ENCODE measurements at places on chromosomes 1 and 21.

GRCh38 chr1:222370913-222371675 lies 176.8 kb downstream of the HHIPL2 start:
- DNase-seq: no peak

GRCh38 chr21:44503901-44504399 lies 36.0 kb downstream of the KRTAP10-1 start:
- DNase-seq: no peak

GRCh38 chr1:157732755-157733154 lies 32.2 kb upstream of the FCRL3 start:
- no peak for DNase-seq

- DNase-seq: peak; percentile 68
Measured at GRCh38 chr1:230167419-230167852, 100.4 kb downstream of the GALNT2 start.
